ENCODE measurements at places on chromosomes 2 and 18.

GRCh38 chr2:201840726-201841125 lies 34.4 kb downstream of the CDK15 start:
- DNase-seq, result no peak

DNA sequence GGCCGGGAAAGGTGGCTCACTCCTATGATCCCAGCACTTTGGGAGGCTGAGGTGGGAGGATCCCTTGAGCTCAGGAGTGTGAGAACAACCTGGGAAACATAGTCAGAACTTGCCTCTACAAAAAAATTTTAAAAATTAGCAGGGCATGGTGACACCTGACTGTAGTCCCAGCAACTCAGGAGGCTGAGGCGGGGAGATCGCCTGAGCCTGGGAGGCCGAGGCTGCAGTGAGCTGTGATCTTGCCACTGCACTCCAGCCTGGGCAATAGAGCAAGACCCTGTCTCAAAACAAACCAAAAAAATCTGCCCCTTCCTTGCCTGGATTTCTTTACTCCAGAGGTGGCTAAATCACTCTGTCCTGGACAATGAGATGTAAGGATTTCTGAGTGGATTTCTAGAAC lies 197.7 kb downstream of the NRP2 start:
- DNase-seq, result no peak

GRCh38 chr2:127426501-127427354 lies 8.5 kb downstream of the PROC start:
- no peak for DNase-seq

DNA sequence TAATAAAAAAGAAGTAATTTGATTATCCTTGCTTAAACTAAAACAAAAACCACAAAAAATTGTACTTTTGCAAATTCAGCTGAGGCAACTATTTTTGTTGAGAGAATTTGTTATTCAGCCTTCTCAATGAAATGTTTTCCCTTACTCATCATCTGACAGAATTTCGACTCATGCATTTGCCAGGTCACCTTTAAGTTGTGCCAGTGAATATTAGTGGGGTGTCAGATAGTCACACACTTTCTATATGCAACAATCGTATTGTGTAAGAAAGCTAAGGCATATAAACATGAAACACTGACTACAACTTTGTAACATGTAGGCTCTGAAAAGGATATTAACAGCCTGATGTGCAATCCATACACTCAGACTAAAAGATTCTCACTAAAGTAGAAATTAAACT lies 1653.1 kb upstream of the SLC39A10 start:
- DNase-seq, result no peak

GRCh38 chr18:51862051-51862715 lies 477.8 kb upstream of the DCC start:
- no peak for DNase-seq

DNA sequence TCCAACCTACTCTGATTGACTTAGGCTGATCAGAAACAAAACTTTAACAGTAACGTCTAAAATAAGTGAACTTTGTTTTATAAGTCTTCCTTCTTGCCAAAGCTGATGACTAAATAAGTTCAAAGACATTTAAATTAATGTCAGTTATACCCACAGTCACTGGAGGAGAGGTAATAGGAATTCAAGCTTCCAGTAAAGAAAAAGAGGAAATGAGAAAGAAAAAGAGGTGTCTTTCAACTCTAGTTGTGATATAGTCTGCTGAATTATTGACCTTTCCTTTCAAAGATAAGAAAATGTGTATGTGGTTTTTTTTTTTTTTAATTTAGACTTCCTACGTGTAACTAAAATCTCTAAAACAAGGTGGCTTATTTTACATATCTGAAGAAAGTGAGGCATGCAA lies 191.5 kb downstream of the SLC8A1 start:
- no peak for DNase-seq

- DNase-seq, result no peak
Measured at GRCh38 chr2:113162173-113162572, 11.6 kb upstream of the PSD4 start.

DNA sequence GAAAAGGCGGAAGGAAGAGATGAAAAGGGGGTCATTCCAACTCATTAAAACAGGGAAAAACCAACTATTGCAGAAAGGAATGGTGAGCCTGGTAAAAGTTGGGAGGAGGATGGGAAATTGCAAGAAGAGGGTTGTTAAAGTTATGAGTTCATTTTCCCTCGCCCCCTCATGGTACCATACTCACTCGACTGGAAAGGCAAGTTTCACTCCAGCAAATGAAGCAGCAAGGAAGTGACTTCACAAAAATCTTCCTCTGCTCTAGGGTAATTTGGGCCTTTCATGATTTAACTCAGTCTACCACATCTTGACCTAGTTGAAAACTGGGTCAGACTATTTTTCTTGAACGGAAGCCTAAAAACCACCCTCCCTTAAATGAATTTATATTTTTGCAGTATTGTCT lies 22.8 kb upstream of the DAW1 start:
- no peak for DNase-seq

DNA sequence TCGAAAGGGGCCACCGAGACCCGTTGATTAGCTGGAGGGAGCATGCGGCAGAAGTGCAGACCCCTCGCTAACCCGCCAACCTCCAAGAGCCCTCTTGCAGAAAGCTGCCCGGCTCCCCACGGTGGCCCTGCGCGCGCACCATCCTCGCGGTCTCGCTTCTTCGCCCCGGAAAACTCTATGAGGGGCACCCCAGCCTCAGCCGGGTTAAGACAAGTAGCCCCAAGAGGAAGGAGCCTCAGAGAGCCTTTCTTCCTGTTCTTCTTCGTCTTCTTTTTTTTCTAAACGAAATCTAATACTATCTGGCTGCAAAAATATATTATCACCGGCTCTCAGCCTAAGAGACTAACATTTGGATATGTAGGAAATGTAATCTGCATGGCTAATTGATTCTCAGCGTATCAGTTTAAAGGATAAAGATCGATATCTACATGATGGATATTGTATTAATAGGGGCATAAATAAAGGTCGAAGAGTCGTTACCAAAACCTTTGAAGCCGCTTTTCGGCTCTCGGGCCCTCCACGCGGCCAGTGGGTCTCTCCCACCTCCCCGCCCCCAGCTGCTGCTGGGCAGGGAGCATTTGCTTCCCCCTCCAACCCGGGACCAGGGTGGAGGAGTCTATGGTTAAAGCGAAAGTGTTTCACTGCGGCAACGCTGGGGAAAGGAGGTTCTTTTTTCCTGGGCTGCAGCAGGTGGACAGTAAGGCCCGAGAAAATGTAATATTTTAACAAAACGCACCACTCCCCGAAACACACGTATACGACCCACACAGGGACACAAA lies 6.1 kb upstream of the PAX3 start:
- no peak for DNase-seq

DNA sequence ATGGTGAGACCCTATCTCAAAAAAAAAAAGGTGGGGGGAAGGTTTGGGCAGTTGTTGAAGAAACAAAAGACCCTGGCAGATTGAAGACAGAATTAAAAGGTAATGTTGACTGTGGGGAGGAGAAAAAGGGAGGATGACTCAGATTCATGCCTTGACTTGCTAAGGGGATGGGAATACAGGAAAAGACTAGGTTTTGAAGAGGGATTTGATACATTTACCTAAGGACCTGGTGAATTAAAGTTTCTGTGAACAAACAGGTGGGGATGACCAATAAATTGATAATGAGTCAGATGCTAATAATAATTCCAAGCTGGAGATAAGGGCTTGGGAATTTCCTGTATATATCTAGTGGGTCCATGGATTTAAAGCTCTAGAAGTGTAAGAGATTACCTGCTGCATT lies 27.6 kb downstream of the TTR start:
- no peak for DNase-seq
